ENCODE measurements at places on chromosomes 11 and 22.
A peak's percentile ranks its signal among the peaks of the same experiment; 100 is the strongest.

DNA sequence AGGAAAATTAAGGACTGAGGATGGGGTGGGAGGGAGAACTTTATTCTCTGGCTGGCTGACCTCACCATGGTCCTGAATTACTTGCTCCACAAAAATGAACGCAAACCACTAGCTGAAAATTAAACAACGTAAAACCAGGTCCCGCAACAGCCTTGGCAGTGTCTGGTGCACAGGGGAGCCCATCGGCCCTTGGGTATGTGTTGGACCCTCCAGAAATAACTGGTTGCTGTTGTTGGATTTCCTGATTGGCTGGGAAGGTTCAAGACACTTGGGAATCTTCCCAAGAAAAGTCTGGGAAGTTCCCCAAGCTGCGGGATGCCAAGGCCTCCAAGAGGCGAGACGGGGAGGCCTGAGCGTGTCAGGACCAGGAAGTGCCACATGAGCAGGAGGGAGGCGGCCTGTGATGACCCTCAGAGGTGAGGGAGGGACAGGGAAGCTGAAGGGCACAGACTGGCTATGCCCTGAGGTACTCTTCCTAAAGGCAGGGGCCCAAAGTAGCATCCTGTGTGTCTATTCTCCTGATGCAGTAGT is 10.4 kb upstream of the RASL10A start:
- DNase-seq = no peak

- DNase-seq = peak; percentile 15
These were observed 4.3 kb downstream of the MTFP1 start for GRCh38 chr22:30429887-30430286.

GRCh38 chr22:38890377-38890776 is 18.4 kb upstream of the CBX6 start:
- DNase-seq = no peak

- DNase-seq = no peak
These were observed 68.3 kb downstream of the CCDC83 start for GRCh38 chr11:85923455-85923854.

DNA sequence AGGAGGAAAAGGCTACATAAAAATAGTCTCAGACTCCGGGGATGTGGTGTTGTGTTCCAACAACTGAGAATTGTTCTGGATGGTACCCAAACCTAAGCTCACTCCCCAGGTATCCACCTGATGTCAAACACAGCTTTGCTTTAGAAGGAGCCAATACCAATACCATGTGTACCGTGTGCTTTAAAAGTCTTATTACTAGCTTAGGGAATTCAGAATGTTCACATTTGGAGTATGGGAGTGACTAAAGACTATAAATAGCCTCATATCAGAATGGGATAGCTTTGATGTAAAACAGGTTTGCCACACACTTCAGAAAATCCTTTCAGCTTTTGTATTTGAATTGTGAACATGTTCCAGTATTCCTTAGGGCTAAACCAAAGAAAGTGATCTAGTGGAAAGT is 248.7 kb upstream of the ARHGAP42 start:
- DNase-seq = no peak

DNA sequence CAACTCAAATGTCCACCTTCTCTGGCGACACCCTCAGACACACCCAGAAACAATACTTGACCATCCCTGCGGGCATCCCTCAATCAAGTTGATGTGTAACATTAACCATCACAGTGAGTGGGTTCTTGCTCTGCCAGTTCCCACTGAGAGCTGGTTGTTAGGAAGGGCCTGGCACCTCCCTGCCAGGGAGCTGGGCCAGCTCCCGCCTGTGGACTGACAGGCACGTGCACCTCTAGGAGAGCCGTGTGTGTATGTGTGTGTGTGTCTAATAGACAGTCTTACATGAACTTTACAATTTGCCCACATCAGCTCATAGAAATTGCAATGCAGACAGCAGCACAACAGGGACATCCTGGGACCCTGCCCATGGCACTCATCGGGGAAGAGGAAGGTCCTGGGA is 298.7 kb downstream of the SHANK2 start:
- DNase-seq = no peak

DNA sequence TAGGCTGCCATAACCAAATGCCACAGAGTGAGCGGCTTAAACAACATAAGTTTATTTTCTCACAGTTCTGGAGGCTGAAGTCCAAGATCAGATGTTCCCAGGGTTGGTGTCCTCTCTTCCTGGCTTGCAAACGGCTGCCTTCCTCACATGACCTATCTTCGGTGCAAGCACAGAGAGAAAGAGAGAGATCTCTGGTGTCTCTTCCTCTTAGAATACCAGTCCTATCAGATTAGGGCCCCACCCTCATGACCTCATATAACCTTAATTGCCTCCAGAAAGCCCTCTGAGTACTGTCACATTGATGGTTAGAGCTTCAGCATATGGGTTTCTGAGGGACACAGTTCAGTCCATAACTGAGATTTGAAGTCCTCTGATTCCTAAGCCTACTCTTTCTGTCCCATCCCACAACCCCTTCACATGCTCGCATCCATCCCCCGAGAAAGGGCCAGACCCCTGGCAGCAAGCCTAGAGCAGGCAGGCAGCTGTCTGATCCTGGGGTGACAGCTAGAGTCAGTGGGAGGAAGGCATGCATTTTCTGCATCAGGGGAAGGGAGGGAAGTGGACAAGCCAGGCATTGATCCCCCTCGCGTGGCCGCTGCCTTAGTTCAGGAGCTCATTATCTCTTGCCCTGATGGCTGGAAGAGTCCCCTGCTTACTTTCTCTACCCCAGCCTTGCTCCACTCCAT is 114.1 kb downstream of the FAR1 start:
- peak; percentile 10 for DNase-seq

GRCh38 chr11:92545906-92546471 is 321.4 kb downstream of the FAT3 start:
- no peak for DNase-seq

DNA sequence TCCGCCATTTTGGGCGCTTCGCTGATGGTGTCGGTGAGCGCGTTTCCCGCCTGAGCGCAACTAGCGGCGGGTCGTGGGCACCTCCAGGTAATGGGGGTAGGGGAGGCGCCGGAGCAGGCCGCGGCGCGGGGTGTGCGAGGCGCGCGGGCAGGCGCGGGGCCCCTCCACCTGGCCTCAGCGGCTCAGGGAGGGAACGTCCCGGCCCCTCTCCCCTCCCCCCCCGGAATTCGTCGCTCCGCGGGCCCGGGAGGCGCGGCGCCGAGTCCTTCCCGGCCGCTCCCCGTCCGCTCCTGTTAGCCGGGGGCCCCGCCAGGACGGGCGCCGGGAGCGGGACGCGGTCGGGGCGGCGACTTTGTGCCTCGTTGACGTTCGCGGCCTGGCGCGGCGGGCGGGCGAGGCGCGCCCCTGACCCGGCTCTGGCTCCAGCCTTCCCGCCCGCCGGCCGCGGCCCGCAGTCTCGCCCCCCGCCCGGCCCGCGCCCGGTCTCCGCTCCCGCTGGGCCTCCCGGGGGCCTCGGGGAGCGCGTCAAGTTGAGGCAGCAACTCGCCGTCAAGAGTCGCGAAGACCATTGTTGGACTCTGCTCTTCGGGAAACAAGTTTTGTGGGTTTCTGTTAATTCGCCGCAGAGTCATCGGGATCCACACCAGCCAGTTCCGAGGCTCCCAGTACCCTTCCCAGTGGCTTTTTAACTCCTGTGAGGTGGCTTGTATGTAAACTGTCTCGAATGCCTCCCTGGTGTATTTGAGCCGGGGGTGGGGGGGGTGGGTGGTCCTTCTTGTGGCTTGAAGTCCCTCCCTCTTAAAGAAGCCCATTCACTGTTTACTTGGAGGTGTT is at the start of gene PPP6R3:
Gene PPP6R3, plus strand, starts transcription at position 12 of the 834 bp plus-strand sequence. CDS start 76,913 bp downstream, outside the sequence.
- peak; percentile 38 for DNase-seq

DNA sequence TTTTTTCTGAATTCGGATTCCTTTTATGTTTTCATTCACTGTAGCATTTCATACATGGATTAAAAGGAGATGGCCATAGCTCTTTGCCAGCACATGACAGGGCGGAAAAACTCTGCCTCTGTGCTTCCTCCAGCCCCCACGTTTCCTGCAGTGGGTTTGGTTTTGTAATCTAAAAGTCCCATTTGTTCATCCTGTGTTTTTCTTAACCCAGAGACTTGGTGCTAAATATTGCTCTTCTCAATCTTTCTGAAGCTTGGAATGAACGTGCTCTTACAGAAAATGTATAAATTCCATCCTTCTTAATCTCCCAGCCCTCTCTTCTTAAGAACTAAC is 89.9 kb downstream of the PPP6R3 start:
- DNase-seq = no peak

DNA sequence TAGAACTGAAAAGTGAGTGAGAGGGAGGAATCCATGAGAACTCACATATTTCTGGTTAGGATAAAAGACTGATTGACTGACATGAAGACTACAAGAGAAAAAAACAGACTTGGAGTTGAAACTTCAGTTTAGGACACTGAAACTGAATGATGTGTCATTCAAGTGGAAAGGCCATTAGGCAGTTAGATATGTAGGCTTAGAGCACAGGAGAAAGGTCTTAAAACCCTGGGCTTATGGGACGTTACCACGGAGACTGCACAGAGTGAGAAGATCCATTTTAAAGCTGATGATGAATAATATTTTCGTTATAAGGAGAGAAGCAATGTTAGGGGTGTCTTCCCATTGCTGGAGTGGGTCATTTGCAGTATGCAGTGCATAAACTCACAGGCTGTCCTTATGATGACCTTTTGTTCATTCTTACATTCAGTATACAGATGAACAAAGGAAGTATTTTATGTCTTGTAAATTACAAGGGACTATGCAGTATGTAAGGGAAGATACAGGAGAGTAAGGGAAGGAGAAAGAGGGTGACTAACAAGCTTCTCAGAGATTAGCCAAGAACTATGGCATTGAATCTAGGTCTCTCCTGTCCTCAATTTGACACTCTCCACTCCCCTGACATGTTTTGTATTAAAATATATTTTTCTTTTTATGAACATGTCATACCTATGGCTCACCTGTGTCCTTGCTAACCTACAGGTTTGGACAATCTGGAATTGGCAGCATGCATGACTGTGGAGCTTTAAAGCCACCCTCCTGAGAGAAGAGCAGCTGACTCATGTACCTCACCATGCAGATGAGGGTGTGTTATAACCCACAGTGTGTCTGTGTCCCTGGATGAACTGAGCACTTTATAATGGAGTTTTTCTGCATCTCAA is 63.7 kb downstream of the MAML2 start:
- DNase-seq = peak; percentile 26

DNA sequence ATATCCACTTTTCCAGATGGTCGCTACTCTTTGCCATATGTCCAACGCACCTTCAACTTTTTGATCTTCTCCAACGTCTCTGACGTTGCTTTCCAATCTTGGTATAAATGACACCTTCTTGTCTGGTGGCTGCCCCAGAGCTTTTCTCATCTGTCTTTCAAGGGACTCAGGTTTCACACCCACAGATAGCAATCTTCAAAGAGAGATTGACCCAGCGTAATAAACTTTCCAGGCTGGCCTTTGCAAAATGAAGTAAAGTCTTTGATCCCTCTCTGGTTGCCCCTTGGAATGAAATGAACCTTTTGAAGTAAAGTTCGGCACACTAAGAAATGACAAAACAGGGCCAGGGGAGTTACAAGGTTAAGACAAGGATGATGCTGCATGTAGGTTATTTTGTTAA is 138.4 kb upstream of the BDNF start:
- DNase-seq = no peak

DNA sequence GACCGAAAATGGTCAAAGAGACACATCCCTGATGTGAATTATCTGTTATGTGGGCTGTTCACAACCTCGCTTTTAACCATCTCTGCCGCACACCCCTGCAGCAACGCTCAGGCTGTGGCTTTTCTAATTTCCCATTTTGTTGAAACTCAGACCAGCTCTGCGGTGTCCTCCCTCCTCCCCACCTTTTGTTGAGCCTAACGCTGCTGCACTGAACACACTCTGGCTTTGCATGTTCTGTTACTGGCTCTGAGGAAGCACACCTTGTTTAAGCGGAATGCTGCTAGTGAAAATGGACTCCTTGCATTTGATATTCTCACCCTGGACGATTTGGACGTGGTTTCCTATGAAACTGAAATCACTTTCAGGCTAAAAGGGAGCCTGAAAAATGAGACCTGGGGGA is 198.5 kb upstream of the MTNR1B start:
- DNase-seq = no peak

Measured in NCI-H82 (cell line).